ENCODE measurements at places on chromosomes 13 and 19.

- no peak for DNase-seq
Measured at GRCh38 chr13:37596805-37597204, 1.8 kb downstream of the POSTN start.

DNA sequence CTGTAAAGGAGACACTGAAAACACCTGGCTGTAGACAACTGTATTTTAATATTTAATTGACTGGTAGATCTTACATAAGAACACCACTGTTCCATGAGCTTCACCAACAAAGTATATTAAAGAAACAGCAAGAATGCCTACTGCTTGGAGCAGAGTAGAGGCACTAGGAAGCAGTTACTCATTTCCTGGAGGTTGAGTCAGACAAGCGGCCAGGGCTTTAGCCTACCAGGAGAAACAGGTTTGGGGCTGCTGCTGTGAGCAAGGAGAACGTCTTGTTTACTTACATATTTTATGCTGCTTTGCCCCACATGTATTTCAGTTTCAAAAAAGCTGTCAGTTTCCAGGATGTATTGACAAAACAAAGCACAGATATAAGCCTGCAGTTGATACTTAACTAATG lies 33.4 kb downstream of the ALG5 start:
- DNase-seq: no peak

DNA sequence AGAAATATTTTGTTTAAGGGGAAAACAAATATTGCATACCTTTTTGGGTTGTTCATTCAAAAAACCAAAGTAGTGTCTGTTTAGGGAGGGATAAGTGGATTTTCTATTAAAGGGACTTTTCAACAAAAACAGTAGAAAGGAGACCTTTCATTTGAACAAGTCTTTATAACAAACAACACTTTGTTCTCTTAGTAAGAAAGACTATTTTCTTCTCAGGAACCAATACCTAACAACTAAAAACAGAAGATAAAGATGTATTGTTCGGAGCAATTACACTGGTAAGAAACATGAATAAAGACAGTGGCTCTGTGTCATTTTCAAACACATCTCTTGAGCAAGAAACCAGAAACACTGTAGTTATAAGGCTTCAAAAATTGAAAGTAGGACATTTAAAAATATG lies 1610.1 kb upstream of the PCDH20 start:
- DNase-seq: no peak

DNA sequence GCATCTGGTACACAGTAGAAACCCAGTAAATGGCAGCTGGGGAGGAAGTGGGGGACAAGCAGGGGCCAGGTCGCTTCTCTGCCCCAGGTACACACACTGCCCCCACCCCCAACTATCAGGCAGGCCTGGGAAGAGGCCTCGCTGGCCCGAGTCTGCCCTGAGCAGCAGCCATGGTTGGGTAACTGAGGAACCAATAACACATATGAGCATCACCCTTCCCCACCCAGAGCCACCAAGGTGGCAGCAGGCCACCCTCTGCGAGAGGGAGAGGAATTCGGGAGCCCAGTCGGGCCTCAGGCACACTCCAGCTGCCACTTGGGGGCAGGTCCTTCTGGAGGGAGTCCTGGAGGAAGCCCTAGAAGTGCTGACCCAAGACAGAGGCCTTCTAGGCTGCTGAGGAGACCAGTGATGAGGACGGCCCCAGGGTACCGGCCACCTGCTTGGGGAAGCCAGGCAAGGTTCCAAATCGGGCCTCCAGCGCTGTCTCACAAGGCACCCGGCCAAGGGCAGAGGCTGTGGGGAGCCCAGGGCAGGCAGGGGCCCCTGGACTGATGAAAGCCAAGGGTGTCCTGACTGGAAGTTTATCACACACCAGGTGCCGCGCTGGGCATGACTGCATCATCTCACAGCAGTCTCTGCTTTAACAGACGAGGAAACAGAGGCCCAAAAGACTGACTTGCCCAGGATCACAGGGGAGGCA lies 14.0 kb upstream of the KPTN start:
- no peak for DNase-seq

DNA sequence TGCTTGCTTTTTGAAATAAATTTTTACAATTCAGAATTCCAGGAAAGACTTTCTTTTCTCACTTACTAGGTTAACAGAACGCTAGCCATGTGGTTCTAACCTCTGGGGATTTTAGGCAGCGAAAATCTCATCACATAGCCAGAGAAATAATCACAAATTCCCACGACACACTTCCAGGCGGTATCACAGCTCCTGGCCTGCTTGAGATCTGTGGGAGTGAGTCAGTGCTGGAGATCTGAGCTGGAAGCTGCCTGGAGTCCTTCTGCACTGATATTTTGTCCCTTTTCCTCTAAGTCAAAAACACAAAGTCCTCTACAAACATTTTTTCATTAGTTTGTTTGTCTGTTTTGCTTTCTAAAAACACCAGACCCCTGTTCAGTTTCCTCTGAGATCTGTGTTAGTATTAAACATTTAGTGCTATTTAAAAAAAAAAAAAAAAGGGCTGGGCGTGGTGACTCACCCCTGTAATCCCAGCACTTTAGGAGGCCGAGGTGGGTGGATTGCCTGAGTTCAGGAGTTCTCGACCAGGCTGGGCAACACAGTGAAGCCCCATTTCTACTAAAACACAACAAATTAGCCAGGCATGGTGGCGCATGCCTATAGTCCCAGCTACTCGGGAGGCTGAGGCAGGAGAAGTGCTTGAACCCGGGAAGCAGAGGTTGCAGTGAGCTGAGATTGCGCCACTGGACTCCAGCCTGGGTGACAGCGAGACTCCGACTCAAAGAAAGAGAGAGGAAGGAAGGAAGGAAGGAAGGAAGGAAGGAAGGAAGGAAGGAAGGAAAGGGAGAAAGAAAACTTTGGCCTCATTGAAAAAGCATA lies 12.2 kb upstream of the UBE2L5 start:
- DNase-seq: no peak

DNA sequence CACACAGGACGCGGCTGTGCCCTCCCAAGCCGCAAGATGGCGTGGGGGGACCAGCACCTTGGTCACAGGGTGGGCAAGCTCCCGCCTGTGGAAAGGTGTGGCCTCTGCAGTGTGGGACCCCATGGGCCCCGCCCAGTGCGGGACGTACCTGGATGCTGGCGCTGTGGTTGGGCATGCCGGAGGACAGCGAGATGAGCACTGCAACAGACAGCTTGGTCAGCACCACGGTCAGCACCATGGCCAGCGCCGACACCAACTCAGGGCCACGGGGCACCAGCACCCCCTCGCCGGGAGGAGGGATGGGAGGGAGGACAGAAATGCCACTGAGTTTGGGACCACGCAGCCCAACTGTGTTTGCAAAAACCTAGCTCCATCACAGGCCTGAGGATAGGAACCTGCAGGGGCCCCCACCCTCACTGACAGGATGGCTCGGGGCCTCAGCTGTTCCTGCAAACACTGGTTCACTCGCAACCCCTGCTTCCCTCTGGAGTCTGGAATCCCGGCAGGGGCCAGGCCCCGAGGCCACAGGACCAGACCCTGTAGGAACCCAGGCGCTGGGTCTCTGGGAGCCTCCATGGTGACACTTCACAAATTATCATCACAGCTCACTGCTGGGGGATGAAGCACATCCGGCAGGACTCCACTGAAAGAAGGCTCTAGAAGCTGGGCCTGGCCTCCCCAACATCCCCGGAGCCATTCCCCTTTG lies 27.1 kb downstream of the IZUMO4 start:
- DNase-seq: no peak

Data from stimulated activated CD8-positive, alpha-beta memory T cell treated with anti-CD3 and anti-CD28 coated beads, Interleukin-4, amount 100 ng/mL, for 1 hour (primary cell).